NCI-H460 (cell line): ENCODE measurements at places on chromosomes 4 and X. TPM values are rescaled to one million over a fixed set of nuclear protein-coding genes. Genes with fewer than 3 reads are reported as not detected.

DNA sequence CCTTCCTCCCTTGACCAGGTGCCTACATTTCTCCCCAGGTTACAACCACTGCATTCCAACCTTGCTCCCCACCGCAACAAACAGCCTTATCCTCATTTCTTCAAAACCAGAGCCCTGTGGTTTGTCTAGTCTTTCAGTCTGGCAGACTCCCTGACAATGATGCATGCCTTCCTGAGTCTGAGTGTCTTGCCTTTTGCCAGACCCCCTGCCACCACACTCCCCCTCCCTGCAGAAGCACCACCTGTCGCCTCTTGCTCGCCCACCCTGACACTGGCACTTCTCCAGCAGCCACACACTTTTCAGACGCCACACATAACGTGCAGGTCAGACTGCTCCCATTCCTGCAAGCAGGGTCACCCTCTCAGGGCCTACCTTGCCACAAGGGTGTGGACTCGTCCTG, 349.2 kb upstream of the NOCT start:
- no peak for DNase-seq

The SPANXB1 gene
- total RNA-seq: not detected in 2 replicates

The DTHD1 gene
- not detected in 2 replicates for total RNA-seq

GRCh38 chr4:15652841-15653240, 2.3 kb downstream of the FBXL5 start:
- no peak for DNase-seq

GRCh38 chr4:113809311-113809710, 47.8 kb upstream of the CAMK2D start:
- DNase-seq: peak; percentile 27

DNA sequence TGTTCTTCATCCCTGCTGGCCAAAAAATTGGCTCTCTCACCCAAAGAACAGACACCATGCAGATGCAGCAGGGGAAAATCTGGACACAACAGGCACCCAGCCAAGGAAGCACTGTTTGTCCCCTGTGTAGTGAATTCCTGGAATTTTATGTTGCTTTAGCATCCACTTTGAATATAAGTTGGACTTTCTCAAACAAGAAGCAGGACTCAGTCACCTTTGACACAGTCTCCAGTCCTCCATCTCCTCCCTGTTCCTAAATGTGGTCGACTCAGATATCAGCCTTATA, 11.8 kb downstream of the ZNF182 start:
- DNase-seq: no peak
